ENCODE measurements at places on chromosomes 5 and 9.

GRCh38 chr5:16574789-16575721 is 41.7 kb downstream of the RETREG1 start:
- no peak for DNase-seq

DNA sequence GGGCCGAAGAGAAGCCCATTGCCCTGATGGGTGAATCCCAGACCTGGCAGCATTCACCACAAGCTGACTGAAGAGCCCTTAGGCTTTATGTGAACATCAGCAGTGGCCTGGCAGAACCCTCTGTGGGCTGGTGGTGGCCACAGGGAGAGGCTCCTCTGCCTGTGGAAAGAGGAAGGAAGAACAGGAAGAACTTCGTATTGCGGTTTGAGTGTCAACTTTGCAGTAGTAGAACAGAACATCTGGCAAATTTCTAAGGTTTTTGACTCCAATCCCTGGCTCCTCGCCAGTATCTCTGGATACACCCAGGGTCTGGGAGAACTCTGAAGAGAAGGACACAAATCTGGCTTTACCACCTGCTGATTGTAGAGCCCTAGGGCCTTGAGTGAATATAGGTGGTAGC is 356.4 kb upstream of the GRAMD2B start:
- DNase-seq: no peak

- no peak for DNase-seq
Measured at GRCh38 chr9:114093031-114093471, 6.0 kb downstream of the KIF12 start.

DNA sequence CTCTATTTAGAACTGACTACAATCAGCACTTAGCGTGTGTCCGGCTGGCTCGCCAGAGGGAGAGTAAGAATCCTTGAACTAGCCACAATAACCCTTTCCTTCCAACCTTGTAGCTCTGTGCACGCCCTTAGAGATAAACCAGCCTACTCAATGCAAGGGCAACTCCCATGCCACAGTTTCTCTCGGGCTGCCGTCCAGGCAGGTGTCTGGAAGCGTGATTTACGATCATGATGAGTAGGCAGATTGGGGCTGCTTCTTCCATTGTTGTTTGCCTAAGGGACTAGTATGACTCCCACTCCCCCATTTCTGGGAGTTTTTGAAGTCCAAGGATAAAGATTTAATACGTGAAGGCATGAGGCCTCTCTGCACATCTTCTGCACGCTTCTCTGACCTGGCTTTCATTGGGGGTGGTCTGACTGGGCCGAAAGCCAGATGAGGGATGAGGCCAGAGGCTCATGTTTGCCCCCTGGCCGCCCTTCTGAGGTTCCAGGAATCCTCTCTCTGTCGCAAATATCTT is 134.0 kb upstream of the MYO10 start:
- no peak for DNase-seq

DNA sequence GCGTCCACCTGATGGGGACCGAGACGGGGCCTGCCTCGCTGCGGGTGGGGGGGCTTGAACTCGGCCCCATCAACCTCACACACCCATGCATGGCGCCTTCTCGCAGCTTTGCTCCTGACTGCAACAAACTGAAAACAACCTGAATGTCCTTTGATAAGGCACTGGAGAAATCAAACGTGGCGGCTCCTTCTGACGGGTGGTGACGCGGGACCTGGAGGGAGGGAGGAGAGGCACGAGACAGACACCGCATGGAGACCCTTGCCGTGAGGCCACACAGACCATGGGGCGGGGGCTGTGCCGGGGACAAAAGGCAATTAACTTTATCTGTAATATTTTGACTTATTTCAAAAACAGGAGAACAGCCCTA is 48.6 kb downstream of the NACC2 start:
- DNase-seq: no peak

DNA sequence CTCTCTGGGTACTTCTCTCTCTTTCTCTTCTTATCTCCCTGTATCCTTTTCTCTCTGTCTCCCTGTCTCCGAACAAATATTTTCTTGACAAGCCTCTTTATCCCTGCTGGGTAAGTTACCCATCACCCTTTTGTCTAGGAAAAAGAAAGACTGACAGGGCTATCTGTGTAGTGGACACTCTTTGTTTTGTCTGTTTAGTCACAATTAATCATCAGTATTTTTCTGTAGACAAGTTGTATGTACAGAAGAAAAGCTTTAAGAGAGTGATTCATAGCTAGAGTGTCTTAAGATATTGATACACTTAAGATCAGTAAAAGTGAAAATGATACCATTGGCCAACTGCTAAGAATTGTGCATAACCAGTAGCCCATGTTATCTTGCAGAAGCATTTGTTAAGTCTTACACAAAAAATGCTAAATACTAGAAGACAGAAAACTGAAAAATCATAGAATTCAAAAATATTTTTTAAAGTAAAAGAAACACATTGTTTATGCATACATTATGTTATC is 1043.8 kb upstream of the EDIL3 start:
- no peak for DNase-seq

GRCh38 chr5:120082316-120083068 is 381.6 kb upstream of the PRR16 start:
- no peak for DNase-seq

- DNase-seq: no peak
Measured at GRCh38 chr5:81145329-81145935, 87.7 kb upstream of the CKMT2 start.

DNA sequence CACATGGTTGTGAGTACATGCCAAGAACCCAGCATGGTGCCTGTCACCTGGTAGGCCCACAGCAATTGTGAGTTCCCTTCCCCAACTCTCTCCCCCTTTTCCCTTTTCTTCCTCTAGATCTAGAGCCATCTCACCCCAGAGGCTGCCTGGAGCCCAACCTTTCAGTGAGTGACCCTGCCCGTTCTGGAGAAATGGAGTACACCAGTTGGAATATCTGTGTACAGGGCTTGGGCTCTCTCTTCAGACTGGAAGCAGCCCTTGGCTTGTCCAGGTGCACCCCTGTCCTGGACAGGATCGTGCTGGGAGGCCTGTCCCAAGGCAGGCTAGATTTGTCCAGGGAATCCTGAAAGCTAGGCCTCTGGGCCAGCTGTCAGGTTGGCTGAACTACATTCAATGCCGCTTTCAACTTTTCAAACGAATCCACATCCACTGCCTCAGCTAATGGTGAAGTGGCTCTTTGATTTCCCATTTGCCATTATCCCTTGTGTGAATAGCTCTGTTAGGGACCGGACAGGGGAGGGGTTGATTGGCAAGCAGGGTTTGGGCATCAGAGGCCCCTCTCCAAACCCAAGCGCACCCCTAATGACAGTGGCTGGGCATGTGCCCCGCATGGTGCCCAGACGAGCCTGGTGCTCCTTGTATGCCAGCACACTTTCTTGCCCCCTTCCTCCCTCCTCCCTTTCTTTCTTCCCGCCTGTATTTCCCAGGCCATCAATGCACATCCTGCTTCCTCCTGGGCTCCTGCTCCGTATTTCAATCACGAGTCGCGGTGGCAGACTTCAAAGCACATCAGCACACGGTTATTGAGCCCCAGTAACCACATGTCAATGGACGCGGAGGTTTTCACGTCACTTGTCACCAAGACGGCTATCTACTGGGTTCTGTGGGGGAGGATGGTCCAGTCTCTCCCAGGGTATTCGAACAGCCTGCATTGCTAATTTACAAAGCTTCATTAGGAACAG is 211.2 kb downstream of the DAB2IP start:
- no peak for DNase-seq

- no peak for DNase-seq
Measured at GRCh38 chr5:151234476-151235238, 10.8 kb upstream of the CCDC69 start.

- DNase-seq: no peak
Measured at GRCh38 chr9:16710888-16711287, 159.6 kb downstream of the BNC2 start.

- no peak for DNase-seq
Measured at GRCh38 chr9:114899461-114899860, 30.9 kb downstream of the TNFSF8 start.

GRCh38 chr5:81010336-81011169 is 50.4 kb downstream of the RASGRF2 start:
- DNase-seq: no peak

DNA sequence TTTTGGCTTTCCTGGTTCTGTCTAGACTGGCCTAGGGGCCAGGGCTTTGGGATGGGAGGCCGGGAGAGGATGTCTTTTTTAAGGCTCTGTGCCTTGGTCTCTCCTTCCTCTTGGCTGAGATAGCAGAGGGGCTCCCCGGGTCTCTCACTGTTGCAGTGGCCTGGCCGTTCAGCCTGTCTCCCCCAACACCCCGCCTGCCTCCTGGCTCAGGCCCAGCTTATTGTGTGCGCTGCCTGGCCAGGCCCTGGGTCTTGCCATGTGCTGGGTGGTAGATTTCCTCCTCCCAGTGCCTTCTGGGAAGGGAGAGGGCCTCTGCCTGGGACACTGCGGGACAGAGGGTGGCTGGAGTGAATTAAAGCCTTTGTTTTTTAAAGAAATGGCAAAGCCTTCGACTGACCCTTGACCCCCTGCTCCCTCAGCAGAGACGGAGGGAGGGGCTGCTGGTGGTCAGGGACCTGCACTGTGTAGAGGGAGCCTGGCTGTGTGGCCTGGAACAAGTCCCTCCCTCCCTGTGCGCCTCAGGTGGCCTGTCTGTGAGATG is 11.1 kb downstream of the FPGS start:
- no peak for DNase-seq

GRCh38 chr5:76473661-76474060 is 70.6 kb downstream of the IQGAP2 start:
- peak; percentile 20 for DNase-seq

Measured in stimulated activated CD4-positive, alpha-beta T cell treated with anti-CD3 and anti-CD28 coated beads, Interleukin-1b, Interleukin-23, amount 100 ng/mL, for 1 hour (primary cell).